ENCODE measurements at places on chromosomes 7 and 10.

- no peak for DNase-seq
Measured at GRCh38 chr7:23467806-23468525, 2.3 kb downstream of the IGF2BP3 start.

- DNase-seq, result no peak
Measured at GRCh38 chr7:40694026-40694809, 559.4 kb downstream of the SUGCT start.

DNA sequence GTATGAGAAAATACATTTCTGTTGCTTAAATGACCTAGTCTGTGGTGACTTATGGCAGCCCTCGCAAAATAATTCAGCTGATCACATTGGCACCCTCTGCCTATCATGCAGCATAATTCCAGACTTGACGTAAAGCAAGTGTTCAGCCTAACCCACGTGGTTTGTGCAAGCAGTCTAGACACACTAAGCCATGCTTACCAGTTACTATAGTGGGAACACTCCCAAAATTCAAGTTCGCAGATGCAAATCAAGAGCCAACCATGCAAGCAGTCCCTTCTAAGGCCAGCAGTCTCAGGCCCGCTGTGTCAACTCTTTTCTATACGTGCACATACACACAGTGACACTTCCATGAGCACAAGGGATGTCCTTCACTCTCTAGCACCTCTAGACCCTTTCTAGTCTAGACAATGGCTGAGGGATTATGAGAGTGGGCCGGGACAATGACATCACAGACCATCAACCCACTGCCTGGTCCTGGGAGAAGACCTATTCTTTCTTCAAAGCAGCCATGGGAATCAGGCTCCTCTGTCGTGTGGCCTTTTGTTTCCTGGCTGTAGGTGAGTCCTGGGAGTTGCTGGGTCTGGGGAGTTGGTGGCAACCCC is 29.0 kb upstream of the PRSS1 start:
- DNase-seq, result no peak

DNA sequence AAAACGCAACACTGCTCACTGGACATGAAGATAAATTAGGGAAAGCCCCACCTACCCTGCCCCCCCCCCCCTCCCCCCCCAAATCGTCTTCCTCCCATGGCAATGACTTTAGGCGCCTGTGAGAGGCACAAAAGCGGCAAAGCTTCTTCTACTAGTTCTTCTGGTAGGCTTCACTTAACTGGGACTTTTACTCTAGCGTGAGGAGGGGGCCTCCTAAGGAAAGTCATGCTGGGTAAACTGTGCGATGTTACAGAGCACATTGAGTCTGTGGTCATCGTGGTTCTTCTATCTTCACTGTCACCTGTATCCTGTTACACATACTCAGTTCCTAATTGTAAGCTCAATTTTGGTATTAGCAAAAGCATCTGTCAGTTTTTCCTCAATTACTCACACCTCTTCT is 25.1 kb downstream of the HSPB1 start:
- no peak for DNase-seq

DNA sequence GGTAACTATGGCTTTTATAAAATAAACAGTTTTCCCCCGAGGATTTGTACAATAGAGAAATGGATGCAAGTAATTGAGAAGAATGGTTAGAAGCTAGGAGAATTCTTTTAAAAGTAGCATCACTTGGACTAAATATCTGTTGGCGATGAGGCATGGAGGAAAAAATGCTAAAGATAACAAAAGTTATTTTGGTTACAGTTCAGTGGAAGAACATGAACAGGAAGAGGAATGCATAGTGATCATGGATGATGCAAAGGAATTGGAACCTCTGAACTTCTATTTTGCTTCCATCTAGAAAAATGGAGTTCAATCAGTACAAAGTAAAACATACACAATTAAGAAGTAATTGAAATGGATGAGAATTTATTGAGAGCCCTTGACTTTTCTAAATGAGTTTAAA is 32.9 kb downstream of the ENTPD1 start:
- DNase-seq, result no peak

DNA sequence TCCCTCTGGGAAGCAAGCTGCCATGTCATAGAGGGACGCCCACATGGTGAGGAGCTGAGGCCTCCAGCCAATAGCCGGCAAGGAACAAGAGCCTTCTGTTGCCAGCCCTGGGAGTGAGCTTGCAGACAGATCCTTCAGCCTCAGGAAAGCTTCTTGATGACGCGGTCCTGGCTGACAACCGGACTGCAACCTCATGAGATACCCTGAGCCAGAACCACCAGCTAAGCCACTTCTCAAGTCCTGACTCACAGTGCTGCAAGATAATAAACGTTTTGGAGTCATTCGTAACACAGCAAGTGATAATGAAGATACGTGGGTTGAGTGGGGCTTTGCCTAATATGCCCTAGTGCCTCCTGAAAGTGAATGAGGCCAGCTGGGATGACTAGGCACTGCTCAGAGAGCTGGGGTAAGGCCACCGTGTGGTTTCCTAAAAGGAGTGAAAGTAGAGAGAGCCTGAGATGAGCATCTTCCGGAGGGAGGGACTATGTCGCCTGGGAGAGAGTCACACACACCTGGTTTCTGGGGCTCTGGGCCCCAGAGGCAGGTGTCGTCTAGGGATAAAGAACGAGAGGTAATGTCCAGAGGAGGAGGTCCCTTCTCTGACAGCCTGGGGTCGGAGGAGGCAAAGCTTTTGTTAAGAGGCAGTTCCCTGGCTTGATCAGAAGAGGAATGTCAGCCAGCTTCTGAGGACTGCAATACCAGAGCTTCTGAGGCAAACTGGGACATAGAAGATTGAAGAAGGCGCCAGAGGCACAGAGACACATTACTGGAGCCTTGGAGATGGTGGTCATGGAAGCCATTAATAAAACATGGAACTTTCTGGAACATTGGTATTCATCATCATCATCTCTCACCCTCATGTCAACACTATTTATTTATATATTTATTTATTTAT is 53.6 kb downstream of the PYROXD2 start:
- no peak for DNase-seq

GRCh38 chr7:716222-716621 is 10.3 kb upstream of the DNAAF5 start:
- DNase-seq, result no peak

DNA sequence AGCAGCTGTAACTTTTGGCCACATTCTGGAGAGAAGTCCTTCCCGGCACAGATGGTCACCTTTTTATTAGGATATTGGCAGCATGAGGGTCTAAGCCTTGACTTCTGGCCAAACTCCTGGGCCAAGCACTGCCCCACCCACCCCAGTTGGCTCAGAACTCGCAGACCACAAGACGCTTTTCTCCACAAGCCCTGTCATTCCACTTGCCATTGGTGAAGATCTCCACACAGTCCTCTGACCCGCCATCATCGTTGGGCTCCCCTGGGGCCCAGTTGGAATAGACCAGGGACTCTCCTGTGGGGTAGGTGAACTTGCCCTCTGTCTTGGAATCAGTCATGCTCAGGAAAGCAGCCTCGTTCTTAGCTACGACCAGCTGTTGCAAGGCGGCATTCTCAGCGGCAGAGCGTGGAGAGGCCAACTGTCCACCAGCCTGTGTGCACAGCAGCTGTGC is 11.2 kb downstream of the SFTPD start:
- DNase-seq, result no peak

DNA sequence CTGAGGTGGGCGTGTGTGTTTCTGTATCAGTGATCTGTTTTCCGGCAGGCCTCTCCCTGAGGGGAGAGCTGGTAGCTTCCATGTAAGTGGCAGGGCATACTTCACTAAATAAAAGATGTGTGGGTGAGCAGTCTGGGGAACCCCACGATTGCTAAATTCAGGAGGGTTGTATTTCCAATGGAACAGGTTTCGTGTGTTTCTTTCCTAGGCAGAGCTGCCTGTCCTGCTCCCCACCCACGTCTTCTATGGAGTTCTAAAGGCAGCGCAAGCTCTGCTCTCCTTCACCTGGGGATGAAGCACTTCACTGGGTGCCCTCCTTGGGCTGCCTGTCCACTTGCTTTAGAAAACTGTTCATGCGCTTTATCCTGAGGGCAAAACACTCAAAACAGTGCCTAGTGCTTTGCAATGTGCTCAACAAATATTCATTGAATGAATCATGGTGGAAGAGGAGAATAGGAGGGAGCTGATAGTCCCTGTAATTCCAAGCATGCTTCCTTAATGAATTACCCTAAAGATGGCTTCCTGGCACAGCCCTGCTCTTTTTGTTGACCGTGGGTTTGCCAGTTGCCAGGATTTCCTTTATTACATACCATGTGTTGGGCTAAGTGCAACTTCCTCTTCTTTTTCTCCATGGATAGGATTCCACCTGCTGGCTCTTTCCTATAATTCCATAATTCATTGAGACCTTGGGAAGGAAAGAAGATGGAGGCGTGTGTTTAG is 50.6 kb upstream of the SRPK2 start:
- no peak for DNase-seq

GRCh38 chr10:48496831-48497779 is 107.8 kb downstream of the ARHGAP22 start:
- no peak for DNase-seq

GRCh38 chr7:150327308-150327707 is 4.0 kb upstream of the ACTR3C start:
- no peak for DNase-seq

DNA sequence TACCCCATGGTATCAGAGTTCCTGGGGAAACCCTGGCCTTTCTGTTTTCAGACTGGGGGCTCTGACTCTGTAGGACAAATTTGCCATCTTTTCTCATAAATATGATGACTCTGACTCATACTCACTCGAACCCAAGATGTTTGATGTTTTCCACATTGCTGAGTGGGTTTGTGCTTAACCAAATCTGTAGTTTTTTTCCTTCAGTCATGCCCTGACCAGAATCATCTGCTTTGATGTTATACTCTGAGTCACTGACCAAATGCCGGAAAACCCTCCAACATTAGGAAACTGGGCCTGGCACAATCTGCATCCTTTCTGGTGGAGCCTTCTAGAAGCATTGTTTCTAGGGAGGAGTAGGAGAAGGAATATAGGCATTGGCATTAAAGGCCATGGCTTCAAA is 118.7 kb downstream of the C10orf105 start:
- DNase-seq, result no peak

DNA sequence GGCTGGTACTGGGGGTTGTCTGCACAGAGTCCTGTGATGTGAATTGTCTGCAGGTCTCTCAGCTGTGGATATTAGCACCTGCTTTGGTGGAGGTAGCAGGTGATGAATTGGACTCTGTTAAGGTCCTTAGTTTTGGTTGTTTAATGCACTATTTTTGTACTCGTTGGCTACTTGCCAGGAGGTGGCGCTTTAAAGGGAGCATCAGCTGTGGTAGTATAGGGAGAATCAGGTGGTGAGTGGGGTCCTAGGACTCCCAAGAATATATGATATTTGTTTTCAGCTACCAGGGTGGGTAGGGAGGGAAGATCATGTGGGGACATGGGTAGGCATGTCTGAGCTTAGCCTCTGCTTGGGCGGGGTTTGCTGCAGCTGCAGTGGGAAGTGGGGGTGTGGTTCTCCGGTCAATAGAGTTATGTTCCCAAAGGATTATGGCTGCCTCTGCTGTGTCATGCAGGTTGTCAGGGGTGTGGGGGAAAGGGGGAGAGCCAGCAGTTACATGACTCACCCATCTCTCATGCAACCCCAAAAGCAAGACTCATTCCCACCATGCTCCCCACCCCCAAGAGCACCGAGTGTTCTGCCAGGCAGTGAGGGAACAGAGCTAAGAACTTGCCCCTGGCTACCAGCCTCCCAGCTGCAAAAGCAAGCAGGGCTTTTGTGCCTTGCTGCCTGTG is 53.7 kb upstream of the ZNF273 start:
- DNase-seq, result no peak

DNA sequence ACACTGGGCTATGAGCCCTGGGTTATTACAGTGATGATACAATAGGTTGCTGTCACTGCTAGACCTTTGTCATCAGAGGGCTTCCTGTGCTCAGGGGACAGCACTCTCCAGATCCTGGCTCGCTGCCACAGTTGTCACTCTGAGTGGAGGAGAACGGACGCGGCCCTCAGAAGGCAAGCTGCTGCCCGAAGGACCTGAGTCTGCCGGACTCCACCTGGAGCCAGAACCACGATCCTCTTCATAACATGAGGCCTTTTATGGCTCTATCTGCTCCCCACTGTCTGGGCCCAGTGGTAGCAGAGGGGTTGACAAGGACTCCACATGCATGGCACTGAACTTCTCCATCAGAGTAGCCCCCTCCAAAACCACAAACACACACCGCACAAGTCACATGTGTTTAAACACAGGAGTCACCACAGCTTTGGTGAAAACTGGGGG is 94.7 kb upstream of the EFCAB10 start:
- no peak for DNase-seq

GRCh38 chr7:87456247-87456646 is 19.2 kb downstream of the ABCB4 start:
- DNase-seq, result no peak

- DNase-seq, result no peak
Measured at GRCh38 chr7:140176122-140176701, 571 bp downstream of the KDM7A start.

DNA sequence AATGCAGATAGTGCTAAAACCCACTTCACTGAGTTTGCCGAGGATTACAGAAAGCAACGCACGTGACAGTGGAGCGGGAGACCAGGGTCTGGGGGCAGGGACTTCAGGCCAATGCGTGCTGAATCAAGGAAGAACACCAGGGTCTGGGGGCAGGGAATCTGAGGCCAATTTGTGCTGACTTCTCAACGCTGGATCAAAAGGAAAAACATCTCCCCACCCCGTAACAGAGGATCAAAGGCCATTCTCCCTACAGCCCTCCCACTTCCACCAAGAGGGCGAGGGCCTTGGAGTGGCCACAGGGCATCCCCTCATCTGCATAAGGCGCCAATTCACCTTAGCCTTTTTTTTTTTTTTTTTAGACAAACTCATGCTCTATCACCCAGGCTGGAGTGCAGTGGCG is 22.3 kb upstream of the BNIP3 start:
- no peak for DNase-seq

DNA sequence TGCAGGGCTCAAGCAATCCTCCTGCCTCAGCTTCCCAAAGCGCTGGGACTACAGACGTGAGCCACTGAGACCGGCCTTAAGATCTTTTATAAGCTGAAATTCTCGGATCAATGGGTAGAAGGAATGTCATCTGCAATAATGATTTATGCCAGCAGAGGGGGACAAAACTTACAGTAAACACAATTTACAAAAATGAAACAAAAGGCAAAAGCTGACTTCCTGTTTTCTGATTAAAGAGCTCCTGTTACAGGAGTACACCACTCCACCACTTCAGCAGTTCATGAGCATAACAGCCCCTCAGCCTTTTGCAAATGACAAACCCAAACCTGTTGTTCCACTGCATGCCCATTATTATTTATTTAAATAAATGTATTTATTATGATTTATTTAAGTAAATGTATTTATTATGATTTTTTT is 88.5 kb upstream of the ATP6V0A4 start:
- peak; percentile 4 for DNase-seq

- no peak for DNase-seq
Measured at GRCh38 chr7:103532955-103533354, 86.9 kb upstream of the SLC26A5 start.

All from activated CD4-positive, CD25-positive, alpha-beta regulatory T cell (primary cell).